ENCODE measurements at places on chromosomes 16 and 17.

DNA sequence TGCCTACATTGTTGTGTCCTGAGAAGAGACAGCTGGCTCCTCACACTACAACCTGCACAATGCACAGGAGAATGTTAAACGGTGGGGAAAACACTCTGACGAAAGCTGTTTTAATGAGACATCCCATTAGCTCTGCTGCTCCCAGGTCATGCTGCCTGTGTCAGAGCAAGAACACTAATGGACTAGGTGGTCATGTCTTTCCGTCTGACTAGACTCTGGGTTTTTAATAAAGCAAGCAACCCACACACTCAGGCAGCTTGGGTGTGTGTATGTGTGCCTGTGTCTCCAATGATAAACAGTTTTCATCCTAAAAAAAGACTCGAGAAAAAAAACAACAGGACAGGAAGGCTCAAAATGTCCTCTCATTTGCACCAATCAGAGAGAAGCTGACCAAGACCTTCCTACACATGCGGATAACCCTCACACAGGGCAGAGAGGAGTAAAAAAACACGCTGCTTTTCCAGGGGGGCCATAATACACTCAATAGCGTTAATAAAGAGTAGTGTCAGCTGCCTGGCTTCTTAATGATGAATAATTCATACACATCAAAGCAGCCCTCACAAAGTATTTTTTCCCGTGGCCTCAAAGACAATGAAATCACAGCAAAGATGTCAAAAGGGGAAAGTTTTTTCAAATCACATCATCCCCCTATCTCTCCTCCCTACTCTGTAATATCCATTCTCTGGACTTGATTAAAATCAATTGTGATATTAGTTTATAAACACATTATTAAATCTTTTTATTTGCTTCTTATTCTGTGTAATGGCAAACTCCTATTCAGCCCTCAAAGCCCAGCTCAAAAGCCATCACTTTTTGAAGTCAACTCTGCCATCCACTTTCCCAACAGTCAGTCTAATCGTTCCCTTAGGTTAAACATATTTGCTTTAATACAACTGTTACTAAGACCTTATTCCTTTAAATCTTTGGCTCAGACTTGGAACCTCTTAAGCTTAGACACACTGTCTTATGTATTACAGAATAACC, 244.2 kb upstream of the CDH11 start:
- DNase-seq: no peak

DNA sequence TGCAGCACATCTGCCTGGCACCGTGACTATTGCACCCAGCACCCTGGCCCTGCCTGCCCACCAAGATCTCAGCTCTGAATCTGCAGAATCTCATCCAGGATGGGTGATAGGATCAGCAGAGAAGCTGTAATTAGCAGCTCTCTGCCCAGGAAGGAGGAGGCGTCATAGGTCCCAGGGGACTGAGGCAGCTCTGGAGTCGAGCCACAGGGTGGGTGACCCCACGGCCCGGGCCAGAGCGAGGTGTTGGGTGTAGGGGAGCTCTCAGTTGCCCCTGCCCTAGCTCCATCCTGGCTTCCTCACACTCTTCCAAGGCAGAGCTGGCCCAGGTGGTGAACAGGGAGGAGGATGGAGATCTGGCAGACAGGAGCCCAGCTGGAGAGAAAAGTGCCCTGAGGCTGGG, 18.2 kb upstream of the FAM83G start:
- DNase-seq: no peak

GRCh38 chr17:751269-752001, 629 bp downstream of the GEMIN4 start:
- peak; percentile 53 for DNase-seq

DNA sequence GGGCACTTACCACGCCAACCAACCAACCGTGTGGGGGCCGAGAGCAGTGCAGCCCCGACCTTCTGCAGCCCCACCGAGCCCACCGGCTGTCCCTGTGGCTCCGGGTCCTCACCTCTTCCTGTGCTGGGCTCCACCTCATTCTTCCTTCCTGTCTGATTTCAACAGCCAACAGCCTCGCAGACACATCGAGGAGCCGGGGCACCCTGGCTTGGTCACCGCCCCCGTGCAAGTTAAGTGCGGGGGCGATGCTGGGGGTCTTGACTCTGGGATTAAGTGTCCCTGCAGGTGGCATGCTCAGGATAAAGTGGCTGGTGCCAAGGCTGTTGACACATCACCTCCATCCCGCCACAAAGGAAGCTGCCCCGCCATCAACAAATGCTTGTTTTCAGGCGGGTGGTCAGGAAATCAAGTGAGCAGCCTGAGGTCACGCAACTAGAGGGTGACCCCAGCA, at the start of gene NLRC3:
Gene NLRC3, minus strand, starts transcription at position 102 of the 451 bp plus-strand sequence. CDS start 12,367 bp downstream, outside the sequence.
- DNase-seq: peak; percentile 28

GRCh38 chr17:29731589-29731929, 108.8 kb upstream of the CORO6 start:
- no peak for DNase-seq

- DNase-seq: peak; percentile 43
These were observed 32.9 kb downstream of the TK2 start for GRCh38 chr16:66516808-66517585.

GRCh38 chr16:16908077-16908476, 529.1 kb downstream of the NPIPA7 start:
- no peak for DNase-seq

GRCh38 chr17:65008882-65009281, 47.7 kb downstream of the GNA13 start:
- no peak for DNase-seq

- no peak for DNase-seq
These were observed 6.5 kb downstream of the CD79B start for GRCh38 chr17:63925615-63926014.

- DNase-seq: no peak
These were observed 47.9 kb upstream of the ARHGAP17 start for GRCh38 chr16:25063102-25063501.

DNA sequence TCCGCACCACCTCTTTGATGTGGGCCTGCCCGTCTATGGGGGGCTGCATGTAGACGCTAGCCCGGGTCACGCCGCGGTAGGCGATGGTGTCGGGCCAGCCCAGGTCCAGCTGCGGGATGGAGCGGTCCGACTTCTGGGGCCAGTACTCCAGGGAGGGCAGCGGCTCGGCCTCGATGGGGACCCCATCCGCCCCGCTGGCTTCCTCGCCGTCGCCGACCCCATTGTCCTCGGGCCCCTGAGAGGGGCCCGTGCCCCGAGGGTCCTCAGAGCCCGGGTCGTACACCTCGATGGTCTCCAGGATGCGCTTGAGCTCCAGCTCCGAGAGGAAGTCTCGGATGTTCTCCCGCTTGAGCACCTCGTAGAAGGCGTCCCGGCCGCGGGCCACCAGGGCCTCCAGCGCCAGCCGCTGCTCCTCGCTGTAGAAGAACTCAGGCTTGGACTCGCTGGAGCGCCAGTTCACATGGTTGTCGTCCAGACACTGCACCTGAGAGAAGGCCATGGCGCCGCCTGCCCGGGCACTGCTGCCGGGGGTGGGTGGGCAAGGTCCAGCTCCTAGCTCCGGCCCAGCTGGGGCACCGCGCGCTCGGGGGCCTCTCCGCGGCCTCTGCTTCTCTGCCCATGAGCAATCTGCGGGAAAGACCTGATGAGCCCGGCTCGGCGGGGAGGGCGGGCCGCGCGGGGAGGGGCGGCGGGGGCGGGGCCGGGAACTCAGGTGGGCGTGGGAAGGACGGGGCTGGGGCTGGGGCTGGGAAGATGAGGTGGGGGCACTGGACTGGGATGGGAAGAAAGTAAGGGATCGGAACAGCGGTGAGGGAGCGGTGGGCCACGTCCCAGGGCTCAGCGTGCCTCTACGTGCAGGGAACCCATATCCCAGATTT, 782 bp downstream of the FAM83G start:
- peak; percentile 64 for DNase-seq

- DNase-seq: peak; percentile 84
These were observed 1.5 kb upstream of the MAF start for GRCh38 chr16:79601931-79602627.

DNA sequence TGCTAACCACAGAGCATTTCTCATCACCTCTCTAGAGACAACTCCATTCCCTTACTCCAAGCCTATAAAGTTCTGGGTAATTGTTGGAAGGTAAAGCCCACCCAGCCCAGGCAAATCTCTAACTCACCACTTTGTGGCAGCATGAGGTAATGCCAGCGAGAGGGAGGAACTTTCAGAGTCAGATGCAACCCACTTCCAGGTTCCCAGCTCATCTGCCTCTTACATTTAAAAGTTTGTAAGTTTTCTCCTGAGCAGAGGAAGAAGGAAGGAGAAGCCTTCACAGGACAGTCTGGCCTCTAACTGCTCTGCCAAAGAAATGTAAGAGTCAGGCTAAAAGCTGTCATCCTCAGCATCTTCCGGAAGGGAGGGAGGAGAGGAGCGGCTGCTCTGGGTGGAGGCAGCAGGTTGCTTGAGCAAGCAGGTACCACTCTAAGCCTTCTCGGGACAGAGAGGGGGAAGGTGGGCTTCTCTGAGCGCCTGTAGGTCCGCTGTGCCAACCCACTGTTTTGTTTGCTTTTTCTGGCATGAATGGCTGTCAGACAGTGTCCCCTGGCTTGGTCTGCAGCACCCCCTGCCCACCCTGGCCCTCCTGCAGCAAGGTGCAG, 1.0 kb downstream of the ZNF319 start:
- DNase-seq: peak; percentile 9

- no peak for DNase-seq
These were observed 7.8 kb downstream of the ODAD4 start for GRCh38 chr17:41937970-41938954.

DNA sequence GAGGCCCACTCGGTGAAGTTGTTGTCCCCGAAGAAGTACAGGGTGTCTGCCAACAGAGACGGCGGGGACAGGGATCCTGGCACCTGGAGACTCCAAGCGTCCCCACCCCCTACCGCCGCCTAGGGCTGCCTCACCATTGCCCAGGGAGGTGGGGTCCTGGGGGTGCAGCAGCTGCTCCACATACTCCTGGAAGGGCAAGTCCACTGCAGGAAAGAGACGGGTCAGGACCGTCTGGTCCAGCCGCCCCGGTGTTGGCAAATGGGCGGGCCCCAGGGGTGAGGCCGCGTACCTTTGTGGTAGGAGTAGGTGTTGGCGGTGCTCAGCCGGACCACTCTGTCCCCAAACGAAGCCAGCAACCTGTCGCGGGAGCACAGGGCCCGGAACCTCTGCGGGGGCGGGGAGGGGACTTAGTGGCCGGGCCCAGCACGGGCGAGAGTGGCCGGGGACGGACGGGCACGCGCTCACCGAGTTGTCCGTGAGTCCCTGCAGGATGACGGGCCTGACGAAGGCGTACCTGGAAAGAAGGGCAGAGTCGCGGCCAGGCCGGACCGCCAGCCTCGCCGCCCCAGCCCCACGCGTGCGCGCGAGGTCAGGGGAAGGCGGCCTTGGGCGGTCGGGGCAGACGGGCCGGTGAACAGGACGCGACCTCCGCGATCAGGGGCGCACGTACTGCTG, 601 bp downstream of the JMJD8 start:
- no peak for DNase-seq

DNA sequence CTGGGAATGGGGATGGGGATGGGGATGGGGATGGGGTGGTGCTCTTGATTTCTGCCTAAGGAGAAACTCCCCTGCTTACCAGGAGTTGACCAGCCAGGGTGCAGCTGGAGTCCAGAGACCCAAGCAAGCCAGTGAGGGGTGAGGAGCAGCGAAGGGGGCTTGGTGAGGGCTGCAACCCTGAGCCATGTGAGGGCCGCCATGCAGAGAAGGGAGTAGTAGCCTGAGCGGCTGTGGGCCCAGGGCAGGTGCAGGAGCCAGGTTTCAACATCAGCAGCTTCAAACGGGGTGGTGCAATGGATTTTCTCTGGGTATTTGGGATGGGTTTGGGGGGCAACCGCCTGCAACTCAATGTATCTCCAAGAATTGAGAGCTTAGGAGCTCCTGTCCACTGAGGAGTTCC, 35.2 kb downstream of the COX4I1 start:
- no peak for DNase-seq

- DNase-seq: peak; percentile 13
These were observed 70.9 kb downstream of the GNAO1 start for GRCh38 chr16:56262148-56262547.

- no peak for DNase-seq
These were observed 4.1 kb upstream of the GFAP start for GRCh38 chr17:44919411-44919810.

- no peak for DNase-seq
These were observed 236.7 kb upstream of the TNRC6C start for GRCh38 chr17:77721846-77722160.

DNA sequence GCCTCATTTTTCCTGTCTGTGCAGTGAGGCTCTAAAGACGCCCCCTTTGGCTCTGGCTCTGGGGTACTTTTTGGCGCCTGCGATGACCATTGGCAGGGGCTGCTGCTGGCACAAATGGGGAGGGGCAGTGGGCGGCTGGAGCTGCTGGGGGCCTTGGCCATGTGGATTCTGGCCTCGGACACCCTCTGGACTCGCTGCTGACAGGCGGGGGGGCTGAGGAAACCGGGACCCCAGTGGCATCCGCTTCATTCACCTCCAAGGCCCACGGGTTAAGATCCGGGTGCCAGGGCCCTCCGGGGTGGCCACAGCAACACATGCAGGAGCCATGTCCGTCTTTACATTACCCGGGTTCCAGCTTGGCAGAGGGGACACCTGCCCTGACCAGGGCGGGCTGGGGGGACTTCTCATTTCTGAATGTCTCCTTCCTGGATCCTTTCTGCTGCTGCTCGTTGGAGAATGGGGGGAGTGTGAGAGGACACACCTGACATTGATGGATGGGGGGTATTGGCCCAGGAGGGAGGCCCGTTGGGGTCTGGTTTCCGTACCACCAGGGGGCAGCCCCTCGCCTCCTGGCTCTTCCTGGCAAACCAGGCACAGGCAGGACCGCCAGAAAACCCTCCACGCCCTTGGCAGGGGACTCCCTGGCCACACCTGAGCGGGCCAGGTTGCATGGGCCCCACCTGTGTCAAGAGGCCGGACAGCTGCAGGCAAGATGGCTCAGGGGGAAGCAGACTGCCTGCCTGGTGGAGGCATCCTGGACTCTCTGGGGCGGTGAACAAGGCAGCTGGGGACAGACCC, 21.8 kb downstream of the GSE1 start:
- DNase-seq: no peak

DNA sequence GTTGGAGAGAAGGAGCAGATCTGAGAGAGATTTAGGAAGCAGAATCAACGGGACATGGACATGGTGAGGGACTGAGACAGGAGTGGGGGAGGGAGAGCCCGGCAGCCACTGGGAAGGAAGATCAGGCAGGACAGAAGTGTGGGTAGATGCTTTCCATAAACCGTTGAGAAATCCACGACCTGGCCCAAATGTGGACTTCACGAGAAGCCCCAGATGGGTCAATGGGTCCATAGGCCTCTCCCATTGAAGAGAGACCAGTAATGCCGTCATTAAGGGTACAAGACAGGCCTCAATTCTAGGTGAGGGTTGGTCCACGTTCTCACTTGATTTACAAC, 530 bp upstream of the CCL22 start:
- DNase-seq: no peak

- no peak for DNase-seq
These were observed 1060.2 kb upstream of the EEF2KMT start for GRCh38 chr16:6157806-6158205.

Measured in stimulated activated CD4-positive, alpha-beta T cell treated with anti-CD3 and anti-CD28 coated beads, Interleukin-12 subunit alpha, Interleukin-12 subunit beta, amount 100 ng/mL, for 4 hours (primary cell).